Activated CD8-positive, alpha-beta memory T cell treated with anti-CD3 and anti-CD28 coated beads, Interleukin-2, amount 50 U/mL, for 4 hours (primary cell): ENCODE measurements at places on chromosomes 2 and 18.

DNA sequence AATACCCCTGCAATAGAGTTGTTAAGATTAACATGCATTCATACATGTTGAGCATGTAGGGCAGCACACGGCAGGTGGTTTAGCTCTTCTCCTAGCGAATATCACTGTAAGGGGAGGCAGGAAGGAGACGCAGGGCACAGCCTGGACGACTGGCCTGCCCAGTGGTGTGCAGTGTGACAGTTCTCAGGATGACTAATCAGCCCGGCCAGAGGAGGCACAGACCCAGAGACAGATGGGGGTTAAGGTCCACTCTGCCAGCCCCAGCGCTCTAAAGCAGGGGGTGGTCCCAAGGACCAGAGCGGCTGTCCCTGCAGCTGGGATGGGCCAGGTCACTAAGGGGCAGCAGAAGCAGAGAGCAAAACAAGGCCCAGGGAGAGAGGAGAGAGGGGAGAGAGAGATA lies 63.7 kb downstream of the RNF152 start:
- DNase-seq, result no peak

DNA sequence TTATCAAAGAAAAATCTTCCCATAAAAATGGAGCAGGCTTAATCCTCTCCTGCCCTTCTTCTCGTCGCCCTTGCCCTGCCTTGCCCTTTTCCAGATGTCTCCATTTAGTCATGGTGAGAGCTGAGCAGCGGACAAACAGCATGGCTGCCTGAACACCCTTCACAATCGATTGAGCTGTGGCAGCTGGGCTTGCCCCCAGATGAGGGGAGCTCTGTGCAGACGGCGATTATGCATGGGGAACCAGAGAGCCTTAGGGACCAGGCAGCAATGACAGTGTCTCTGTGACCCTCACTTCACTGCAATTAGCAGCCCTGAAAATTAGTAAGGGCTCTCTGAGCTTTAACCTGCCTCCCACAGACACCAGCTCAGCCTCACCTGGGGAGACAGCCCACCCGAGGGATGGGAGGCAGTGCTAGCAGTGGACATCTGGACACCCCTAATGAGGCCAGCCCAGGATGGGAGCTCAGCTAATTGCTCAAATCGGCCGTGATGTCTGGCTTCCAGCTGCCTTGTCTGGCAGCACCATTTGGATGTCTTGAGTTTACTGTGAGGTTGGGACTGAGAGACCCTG lies 365.7 kb downstream of the TNS1 start:
- no peak for DNase-seq

DNA sequence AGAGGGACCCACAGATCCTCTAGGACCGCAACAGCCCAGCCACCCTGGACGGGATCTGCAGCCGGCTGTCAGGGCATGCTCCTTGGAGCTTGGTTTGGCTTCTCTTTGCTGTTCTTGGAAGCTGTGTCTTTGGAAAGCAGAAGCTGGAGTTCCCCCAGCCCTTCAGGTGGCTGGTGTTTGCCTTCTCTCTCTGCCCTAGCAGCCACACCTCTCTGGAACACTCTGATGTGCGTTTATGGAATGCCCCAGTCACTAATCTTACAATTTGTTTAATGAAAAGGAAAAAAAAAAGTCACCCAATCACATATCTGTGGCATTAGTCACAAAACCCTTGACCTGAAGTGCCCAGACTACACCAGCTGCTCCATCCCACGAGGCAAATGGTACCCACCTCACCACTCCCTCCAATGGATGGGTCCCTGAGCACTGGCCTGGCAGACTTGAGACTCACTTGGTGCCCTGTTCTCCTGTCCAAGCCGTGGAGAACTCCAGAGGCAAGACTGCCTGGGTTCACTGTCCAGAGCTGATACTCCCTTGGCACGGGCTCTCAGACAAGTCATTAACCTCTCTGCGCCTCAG lies 70.2 kb upstream of the DAPL1 start:
- DNase-seq, result no peak

- DNase-seq, result no peak
These were observed 28.4 kb downstream of the CPS1 start for GRCh38 chr2:210584834-210585233.

- DNase-seq, result no peak
These were observed 61.7 kb upstream of the DAPL1 start for GRCh38 chr2:158733430-158733755.

DNA sequence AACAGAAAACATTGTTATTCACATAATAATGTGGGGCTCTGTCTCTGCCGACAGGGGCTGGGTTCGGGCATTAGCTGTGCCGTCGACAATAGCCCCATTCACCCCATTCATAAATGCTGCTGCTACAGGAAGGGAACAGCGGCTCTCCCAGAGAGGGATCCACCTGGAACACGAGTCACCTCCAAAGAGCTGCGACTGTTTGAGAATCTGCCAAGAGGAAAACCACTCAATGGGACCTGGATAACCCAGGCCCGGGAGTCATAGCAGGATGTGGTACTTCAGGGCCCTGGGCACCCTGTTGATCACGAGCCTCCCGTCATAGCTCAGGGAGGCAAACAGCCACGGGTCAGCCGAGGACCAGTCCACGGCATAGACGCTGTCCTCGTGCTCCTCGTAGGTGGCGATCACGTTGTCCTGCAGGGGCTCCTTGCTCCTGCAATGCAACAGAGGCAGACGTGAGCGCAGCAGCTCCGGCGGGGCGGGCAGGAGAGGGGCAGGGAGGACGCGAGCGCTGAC lies 188.5 kb downstream of the EIPR1 start:
- no peak for DNase-seq

- DNase-seq, result peak; percentile 18
These were observed 153.5 kb downstream of the ARHGAP15 start for GRCh38 chr2:143282684-143283083.

DNA sequence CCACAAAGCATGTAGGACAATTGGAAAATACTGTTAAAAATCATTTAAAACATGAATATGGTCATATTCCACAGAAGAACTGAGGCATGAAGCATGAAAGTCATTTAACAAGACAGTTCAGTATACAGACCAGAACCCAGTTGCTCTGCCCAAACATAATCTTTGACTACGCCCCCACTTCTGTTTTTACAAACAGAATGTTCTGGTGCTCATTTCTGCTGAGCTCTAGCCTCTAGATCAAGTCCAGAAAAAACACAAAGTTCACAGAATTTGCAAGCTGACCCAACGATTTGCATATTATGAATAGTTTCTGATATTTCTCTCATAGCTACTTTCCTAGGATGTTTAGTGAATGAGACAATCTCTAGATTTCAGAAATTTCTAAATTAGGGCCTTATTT lies 424.9 kb downstream of the PID1 start:
- no peak for DNase-seq

DNA sequence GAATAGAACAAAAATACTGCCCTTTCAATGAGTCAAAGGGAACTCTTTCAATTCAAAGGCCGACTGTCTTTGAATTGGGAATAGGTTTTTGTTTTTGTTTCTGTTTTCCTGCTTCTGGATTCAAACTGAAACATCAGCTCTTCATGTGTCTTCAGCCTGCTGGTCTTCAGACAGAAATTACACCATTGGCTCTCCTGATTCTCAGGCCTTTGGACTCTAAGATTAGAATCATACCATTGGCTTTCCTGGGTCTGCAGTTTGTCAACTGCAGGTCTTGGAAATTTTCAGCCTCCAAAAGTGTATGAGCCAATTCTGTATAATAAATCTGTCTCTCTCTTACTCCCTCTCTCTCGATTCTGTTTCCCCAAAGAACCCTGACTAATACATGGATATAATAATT lies 31.1 kb downstream of the CTLA4 start:
- DNase-seq, result no peak
